ENCODE measurements at places on chromosomes 16 and 17.

DNA sequence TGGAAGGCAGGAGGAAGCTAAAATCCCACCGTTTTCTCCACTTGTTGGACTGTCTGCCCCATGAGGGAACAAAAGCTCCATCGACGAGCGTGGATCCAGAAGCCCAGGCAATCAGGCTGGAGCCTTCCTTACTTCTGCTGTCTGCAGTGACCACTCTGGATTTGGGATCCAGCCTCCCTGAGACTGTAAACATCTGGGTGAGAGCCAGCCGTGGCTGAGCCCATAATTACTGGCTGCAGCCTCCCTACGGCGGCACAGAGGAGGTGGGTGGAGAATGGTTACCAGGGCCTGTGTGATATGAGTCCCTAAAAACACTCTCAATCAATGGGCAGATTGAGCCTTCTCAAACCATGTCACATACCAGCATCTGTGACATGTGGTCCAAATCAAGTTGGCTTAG is 158.2 kb downstream of the FOXL1 start:
- no peak for DNase-seq

- no peak for DNase-seq
Measured at GRCh38 chr17:78607038-78607437, 29.8 kb upstream of the DNAH17 start.

- no peak for DNase-seq
Measured at GRCh38 chr16:50453446-50453845, 84.7 kb upstream of the BRD7 start.

DNA sequence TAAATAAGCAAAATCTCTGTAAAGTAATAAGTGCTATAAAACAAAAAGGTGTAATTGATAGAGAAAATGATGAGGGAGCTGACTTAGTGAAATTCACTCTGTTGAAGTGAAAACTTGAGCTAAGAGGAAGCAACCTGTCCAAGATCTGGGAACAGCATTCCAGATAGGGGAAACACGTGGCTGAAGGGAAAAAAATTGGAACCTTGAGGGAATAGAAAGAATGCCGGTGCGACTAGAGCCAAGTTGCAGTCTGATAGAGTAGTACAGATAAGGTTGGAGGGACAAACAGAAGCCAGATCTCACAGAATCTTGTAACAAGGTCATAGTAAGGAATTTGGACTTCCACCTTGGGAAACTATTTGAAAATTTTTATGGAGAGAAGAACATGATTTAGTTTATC is 623 bp upstream of the DDX52 start:
- no peak for DNase-seq

GRCh38 chr17:81173762-81174155 is 7.7 kb upstream of the AATK start:
- no peak for DNase-seq

- DNase-seq = no peak
Measured at GRCh38 chr17:75646638-75646992, 13.4 kb downstream of the SMIM5 start.

DNA sequence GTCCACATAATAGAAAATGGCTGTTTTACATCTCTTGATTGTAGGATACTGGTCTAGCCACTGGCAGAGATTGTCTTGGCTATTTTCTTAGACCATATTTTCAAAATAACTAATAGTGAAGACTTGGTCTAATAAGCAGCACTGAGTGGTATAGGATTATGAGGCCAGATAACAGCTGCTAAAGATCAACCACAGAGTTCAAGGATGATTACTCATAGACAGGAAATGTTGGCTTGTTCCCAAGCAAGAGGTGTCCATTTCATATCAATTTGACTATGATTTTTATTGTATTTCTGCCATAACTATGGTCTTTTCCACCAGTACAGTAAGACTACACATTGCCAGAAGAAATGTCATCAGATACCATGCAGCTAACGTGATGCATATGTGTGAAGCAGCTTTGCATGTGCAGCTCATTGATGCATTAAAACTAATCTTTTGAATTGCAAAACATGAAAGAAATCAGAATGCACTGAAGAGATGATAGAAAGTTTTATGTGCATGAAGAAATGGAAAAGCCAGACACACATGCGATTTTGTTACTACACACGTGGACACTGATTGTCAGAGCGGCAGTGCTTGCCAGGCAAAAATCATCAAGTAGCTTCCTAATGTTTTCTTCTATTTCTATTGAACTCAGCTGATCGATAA is 693.3 kb downstream of the CDH11 start:
- no peak for DNase-seq

- no peak for DNase-seq
Measured at GRCh38 chr16:78576941-78577340, 477.5 kb downstream of the WWOX start.
